Lung (tissue), 17 donors: ENCODE measurements at places on chromosomes 11 and 22.

- DNase-seq, result no peak
Observed at GRCh38 chr11:15107730-15108515, 6.8 kb upstream of the INSC start.

DNA sequence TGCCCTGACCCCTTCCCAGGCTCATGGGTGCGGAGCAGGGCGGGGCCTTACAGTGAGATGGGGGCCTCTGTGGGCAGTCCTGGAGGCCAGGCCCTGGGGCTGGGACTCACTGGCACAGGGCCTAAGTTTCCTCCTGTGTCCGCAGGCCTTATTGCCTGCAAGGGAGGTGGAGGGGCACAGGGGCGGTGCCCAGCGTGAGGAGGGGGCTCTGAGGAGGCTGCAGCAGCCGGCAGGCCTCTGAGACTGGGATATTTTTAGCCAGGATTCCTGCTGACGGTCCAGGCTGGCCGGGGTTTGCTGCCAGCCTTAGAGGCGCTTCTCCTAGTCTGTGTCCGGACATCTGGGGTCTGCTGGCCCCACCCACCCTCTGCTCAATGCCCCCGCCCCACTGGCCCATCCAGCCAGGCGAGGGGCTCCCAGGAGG is 5.7 kb upstream of the RTN4R start:
- DNase-seq, result peak; percentile 74

DNA sequence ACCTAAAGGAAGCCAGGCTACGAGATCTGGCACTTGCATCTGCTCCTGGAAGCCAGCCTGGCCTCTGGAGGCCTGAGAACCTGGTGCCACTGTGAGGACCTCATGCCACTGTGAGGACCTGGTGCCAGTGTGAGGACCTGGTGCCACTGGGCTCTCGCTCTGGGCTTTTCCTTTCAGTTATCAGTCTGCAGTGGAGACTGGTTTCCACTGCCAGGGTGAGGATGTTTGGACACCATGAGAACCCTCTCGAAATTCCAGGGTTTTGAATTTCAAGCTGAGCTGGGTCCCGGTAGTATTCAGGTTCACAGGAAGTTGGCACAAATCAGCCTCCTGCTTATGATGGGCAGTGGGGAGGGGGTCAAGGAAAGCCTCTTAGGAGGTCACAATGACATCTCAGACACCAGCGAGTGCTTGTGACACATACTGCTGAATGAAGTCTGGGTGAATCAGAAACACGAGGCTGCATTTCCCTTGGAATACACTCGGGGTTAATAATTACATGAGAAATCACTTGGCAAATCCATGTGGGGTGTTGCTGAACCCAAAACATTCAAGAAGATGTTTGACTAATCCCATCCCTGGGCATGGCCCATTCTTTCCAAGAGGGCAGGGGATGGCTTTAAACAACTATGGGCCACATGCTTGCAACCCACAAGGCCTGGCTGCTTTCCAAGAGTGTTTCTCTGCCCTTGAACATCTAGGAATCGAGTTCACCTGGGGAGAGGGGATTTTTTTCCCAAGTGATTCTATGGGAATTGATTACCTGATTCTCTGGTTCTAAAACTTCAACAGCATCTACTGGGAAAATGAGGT is 60.2 kb downstream of the LINC01488 start:
- peak; percentile 60 for DNase-seq

DNA sequence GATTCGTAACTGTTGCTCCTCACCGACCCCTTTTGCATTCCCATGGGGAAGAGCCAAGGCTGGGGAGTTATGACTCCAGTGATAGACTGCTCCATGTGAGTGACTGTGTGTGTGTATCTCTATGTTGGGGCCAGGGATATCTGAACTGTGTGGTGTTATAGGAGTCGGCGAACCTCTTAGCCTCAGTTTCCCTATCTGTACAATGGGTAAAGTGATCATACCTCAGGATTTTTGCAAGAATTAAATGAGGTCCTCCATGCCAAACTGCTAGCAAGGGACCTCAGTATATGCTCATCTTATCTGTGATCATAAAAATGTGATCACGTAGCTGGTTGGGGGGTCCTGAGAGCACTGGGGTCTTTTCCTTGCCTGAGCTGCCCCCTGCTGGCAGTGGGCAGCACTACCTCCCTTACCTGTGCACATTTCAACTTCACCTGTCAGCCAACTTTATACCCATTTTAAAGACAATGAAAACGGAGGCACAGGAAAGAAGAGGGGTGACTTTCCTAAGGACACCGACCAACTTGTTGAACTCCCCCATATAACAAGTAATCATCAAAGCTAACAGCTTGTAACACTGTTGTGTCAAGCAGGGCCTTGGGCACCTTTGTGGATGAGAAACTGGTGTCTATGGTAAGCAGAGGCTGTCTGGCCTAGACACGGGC is 1.4 kb upstream of the DPP3 start:
- DNase-seq, result peak; percentile 25

- DNase-seq, result no peak
Observed at GRCh38 chr11:60631944-60632343, 67.5 kb upstream of the MS4A8 start.

GRCh38 chr11:121582296-121582695 is 129.5 kb upstream of the SORL1-AS1 start:
- DNase-seq, result no peak

- DNase-seq, result no peak
Observed at GRCh38 chr11:75600356-75600755, 38.3 kb downstream of the SERPINH1 start.

DNA sequence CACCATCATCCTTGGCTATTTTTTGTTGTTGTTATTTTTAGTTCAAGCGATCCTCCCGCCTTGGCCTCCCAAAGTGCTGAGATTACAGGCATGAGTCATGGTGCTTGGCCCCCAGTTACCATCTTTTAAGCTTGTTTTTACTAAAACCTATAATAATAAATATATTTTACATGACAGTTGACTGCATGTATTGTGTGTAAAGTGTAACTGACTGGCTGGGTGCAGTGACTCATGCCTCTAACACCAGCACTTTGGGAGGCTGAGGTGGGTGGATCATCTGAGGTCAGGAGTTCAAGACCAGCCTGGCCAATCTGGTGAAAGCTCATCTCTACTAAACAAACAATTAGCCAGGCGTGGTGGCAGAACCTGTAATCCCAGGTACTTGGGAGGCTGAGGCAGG is 386.2 kb downstream of the TENM4 start:
- no peak for DNase-seq

DNA sequence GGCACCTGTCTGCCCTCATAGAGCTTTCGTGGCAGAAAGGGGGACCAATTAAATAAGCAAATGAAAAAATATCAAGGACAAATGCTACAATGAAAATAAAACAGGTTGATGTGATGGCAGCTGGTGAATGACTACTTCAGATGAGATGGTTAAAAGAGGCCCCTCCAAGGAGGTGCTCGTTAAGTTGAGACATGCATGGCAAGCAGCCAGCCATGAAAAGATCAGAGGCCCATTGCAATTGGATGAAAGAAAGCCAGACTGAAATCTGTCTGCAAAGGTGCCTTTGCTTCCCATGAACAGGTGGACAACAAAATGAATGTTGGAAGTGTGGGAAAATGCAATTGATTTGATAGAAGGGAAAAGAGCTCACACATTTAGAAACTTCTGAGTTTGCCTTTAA is 848 bp upstream of the TRPC6 start:
- DNase-seq, result no peak

DNA sequence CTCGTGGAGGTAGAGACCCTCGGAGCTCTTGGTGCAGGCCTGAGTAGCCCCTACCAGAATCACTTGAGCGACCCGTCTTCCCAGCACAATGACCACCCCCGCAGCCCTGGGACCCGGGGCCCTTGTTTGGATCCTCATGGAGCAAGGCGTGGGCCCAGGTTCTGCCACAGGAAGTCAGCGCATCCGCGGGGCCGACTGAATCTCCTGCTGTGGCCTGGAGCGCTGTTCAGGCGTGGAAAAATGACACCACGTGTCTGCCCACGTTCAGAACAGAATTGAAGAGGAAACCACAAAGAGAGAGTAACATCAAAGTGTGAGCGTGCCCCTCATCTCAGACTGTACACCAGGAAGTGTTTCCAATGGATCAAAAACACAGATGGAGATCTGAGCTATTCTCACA is 1479.2 kb downstream of the TBC1D22A start:
- DNase-seq, result no peak

DNA sequence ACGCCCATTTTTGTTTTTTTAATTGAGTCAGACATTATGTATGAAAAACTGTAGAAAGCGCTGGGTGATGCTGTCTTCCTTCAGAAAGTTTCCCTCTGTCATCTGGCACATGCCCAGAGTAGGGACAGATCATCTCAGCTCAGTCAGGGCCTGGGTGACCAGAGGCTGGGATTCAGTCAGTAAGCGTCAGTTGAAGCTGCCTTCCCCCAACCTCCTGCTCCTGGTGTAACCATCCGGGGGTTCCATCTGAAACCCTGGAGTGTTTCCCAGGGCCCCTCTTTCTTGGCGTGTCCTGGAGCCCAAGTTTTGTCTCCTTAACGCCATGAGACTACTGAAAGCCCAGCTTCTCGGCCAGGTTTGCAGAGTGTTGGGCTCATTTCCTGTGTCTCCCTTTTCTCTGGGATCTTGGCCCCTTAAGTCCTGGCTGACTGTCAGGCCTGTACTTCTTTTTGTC is 10.7 kb downstream of the PPFIA1 start:
- DNase-seq, result peak; percentile 25

- DNase-seq, result no peak
Observed at GRCh38 chr11:13567551-13567950, 71.8 kb upstream of the PTH start.

DNA sequence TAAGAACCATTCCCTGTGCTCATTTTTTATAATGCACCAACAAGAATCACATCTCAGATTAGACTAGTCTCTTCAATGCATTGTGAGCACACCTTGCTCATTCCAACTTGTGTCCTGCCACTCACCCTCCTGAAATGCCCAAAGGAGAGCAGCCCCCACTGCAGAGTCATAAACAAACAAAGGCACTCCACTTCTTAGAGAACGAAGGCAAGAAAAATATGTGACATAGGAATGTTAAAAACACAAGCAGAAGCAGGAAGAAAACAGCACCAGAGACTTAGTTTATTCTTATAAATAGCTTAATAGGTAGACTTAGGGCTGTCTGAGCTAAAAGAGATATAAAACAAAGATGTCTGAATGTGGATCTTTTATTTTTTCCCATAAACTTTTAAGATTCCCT is 57.2 kb downstream of the GUCY1A2 start:
- no peak for DNase-seq

DNA sequence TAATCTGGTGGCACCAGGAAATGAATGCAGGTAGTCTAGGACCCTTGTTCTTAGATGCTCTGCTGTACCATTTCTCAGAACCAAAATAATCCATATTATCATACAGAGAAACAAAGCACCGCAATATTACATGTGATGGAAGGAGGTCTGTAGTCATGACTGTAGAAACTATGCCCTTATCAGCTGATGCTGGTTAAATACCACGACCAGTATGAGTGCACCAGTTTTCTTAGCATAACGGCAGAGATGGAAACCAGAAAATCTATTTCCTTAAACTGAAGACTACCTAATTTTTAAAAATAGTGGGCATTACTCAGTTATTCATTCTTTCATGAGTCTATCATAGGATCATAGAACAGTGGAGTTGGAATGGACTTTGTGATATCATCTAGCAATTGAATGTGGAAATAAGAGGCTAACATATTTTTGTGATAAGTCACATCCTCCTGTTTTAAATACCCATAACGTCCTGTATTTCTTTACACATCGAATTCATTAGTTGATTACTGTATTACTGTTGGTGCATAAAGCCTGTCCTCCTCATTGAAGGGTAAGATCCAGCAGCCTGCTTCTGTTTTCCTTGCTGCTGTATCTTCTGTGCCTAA is 15.1 kb downstream of the JHY start:
- DNase-seq, result no peak

- no peak for DNase-seq
Observed at GRCh38 chr11:121587182-121587581, 134.4 kb upstream of the SORL1-AS1 start.

GRCh38 chr11:100561323-100561722 is 125.8 kb upstream of the ARHGAP42 start:
- no peak for DNase-seq

DNA sequence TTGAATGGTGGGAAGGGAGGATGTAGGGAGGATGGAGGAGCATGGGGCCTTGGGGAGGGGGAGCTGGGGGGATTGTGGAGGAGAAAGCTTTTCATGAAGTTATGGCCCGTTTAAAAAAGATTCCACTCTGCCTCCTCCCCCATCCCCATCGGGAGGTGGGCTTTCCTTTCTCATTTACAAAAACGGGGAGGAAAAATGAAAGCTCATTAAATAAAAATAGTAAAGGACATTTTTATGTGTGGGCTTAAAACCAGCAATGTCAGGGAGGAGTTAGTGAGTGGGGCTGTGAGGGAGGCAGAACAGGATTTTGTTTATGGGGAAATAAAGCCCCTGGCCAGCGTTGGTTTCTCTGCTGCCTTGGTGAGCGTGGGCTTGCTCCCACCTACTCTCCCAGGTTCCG is 83.2 kb downstream of the ZBTB16 start:
- DNase-seq, result no peak

- no peak for DNase-seq
Observed at GRCh38 chr11:118633319-118633690, 25.9 kb downstream of the PHLDB1 start.

DNA sequence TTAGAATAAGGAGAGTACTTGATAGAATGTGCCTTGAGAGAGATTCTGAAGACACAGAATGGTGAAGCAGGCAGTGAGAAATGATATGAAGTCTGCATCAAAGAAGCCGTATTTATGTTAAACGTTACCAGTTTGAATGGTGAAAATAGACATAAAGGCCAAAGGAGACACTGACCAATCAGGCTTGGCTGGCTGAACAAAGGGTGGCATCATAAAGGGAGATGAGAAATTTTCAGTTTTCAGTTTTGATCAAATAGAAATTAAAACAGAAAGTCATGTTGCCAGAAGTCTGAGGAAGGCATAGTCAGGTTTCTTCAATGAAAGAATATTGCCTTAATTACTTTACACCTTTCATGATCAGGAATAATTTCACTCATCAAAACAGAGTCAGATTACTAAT is 6.6 kb downstream of the OR51F1 start:
- no peak for DNase-seq

DNA sequence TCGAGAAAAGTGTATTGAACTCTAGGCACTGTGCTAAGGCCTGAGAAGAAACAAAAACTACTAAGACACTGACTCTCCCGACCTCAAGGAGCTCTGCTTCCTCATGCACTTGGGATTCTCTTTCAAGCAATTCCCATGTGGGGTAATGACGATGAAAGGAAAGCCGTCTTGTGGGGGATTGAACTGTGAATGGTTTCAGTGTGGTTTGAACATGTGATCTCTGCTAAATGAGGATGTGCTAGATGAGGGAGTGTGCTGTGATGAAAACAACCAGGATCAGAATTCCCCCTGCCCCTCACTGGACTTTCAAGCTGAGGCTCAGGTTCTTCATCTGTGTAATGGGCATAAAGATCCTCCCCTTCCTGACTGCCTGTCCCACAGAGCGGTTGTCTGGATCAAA is 74.9 kb downstream of the DEPDC5 start:
- DNase-seq, result no peak
